AML-193 (cell line): ENCODE measurements at places on chromosomes 1 and 21.

DNA sequence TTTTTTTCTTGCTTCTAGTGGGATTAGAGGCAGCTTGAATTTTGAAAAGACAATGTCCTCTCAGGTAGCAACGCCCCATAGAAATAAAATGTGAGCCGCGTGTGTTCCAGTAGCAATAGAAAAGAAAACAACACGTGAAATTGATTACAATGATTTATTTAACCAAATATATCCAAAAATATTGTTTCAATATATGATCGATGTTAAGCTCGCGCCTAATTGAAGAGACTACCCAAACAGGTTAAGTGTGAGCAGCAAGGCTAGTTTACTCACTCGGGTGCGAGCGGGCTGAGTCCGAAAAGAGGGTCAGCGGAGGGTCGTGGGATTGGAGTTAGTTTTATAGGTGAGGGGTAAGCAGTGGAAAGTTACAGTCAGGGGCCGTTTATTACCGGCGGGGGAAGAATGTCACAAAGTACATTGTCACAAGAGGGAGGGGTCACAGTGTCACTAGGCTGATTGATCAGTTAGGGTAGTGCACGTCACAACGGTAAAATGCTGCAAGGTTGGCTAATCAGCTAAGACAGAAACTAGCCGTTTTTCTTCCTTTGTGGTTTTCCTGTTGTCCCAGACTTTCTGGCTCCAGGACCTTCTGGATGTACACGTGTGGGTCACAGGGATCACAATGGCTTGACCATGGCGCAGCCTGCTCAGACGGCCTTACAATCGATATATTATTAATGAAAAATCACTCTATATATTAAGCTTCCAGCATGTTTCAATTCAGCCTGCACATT lies 697 bp upstream of the ZNF670 start:
- peak; percentile 20 for DNase-seq

DNA sequence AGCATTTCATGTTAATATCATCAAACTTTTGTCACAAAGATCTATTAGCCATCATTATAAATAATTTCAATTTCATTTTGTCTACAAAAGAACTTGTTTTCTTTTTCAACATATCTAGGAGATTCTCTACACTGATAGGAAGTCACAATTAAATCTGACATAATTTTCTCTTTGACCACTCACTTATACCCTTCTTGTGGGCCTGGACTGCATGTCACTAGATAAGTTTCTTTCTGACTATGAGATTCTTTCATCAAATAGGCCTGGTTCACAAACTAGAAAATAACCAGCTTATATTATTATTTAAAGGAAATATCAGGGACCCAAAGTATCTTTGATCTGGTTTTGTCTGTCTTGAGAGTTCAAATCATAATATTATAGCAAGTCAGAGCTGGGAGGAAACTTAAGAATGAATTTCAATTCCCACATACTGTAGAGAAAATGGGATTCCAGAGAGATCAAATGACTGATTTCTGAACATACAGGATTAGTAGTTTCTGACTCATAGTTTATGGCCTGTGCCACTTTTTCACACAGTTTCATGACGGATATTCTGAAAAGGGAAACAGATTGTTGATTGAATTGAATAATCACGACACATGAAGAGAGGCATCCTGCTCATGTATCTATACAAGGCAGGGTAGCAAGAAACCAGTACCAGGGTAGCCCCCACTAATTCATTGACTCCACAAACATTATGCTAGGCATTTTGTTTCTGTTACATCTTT lies 355.8 kb downstream of the GPATCH2 start:
- no peak for DNase-seq

GRCh38 chr21:24411429-24411828 lies 1195.9 kb downstream of the MRPL39 start:
- DNase-seq = no peak

DNA sequence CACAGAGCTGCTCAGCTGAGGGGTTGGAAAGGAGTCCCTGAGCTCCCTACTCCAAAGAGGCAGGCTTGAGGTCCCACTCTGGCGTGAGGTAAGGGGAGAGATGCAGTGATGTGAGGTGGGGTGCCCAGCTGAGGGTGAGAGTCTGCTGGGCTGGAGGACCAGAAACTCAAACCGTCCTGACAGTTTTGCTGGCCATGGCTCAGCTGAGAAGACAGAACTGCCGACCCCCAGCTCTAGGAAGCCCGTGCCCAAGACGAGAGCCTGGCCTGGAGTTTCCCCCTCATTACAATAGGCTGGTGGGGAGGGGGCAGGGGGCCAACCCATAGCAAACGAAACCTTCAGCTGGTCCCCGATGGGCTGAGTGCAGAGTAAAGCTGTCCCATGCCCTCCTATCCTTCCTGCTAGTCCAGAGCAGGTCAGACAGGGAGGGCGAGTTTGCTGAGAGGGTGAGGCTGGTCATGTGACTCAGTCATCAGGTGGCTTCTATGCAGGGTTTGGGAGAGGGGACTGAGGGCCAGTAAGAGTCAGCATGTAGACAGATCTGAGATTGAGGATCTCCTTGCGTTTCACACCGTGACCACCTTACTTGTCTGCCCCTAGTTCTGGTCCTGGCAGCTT lies 129.3 kb downstream of the PRDM2 start:
- no peak for DNase-seq

DNA sequence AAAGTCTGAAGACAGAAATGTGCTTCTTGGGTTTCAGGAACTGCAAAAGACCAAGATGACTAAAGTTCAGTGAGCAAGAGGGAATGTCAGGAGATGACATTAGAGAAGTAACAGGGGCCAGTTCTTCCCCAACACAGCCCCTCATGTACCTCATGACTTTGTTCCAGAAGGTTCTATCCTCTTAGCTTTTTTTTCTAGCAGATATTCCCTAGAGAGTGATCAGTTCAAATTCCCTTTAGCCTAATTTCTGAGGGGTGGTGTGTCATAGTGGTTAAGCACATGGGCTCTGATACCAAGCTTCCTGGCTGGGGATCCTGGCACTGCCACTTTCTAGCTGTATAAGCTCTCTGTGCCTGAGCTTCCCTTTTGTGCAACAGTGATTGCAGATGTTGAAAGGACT lies 108.0 kb downstream of the LBR start:
- no peak for DNase-seq

DNA sequence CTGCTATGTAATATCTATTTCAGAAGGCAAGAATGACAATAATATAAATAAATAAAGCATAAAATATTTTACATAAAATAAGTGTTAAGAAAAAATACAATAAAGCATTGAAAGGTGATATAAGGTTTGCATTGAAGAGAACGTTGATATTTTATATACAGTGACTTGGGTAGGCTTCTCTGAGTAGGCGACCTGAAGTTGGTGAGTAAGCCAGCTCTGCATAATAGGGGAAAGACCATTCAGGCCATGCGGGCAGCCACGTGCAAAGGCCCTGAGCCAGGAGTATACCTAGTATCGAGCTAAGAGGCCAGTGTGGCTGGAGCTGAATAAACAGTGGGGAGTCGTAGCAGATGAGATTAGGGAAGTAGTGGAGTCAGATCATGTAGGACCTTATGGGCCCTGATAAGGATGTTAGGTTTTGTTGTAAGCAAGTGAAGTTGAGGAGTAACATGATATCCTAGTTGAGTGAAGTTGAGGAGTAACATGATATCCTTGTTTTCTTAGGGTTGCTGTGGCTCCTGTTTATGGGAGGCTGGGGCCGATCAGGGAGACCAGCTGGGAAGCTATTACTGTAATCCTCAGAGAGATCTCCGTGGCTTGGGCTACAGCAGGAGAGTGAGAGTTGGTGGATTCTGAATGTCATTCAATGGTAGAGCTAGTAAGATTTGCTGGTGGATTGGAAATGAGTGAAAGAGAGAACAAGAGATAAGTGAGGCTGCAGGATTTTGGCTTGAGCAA lies 22.0 kb downstream of the KCNK1 start:
- DNase-seq = no peak

DNA sequence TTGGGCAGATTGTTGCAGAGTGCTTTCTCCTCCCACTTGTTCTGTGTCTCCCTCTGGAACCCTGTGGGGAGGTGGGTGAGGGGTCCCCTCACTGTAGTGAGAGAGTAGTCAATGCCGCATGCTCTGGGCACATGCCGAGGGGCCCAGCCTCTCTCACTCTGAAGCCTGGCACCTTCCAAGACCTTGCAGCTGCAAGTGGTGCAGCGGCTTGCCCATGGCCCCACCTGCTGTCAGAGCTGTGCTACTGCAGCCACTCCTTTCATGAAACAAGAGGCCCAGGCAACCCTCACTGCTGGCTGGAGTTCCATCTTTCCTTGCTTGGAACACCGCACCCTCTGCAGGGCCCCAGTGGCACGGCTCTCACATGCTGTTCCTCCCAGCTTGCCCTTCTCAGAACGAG lies 58.4 kb upstream of the COL6A1 start:
- no peak for DNase-seq

GRCh38 chr1:42209526-42210251 lies 45.1 kb upstream of the GUCA2A start:
- no peak for DNase-seq

DNA sequence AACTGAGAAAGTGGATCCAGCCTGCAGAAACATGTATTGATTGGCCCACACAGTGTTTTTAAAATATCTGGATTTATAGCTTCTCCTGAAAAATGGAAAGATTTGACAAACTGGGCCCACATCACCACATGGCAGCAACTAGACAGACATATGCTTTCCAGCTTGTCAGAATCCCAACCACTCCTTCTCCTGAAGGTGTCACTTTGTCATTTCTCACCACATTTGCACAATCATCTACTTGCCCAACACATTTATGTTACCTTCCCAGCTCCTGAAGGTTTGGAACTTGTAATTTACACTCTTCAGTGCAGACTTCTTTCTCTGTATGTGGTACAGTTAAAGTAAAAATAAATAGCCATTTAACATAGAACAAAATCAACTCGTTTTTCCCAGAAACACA lies 126.1 kb upstream of the KIAA1614 start:
- DNase-seq = no peak

DNA sequence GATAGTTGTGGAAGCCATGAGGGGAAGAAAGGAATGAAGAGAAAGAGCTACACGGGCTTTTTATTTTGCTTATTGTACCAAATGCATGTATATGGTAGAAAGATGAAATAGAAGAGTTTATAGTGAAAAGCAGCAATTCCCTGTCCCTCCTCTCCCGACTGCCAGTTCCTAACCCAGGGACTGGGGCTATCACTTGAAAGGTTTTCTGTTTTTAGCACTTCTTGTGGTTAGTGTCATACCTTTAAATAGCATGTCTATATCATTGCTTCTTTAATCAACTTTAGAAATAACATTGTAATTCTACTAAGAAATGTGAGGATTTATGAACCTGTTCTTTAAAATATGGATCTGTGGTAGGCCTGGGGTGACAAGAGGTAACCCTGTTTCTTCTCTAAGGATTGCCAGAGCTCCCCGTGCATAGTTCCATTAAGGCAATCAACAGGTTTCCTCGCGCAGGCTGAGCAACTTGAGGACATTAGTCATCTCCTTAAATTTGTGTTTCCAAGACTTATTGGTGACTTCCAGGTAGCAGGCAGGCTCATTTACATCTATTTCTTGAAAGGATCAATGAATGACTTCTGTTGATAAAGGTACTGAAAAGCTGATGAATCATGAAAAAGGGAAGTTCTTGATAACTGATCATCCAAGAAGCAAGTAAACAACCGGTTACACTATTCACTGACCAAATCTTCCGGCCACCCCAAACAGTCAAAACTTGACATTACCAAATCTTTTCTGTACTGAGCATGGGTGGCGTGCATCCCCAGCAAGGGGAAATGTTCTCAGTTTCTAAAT lies 37.8 kb upstream of the S1PR1 start:
- no peak for DNase-seq

DNA sequence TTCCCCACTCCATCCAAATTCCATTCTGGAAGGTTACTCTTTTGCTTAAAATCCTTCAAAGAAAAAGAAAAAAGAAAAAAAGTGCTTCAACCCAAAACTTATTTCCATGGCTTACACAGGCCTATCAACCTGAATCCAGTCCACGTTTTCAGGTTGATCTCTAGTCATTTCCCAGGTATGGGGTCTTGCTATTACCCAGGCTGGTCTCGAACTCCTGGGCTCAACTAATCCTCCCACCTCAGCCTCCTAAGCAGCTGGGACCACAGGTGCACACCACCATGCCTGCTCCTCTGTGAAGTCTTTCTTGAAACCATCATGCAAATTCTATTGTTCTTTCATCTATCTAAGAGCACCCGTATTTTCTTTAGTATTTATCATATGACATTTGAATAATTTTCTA lies 7.6 kb downstream of the RNF19B start:
- DNase-seq = no peak

- DNase-seq = no peak
Observed at GRCh38 chr1:202765721-202766120, 42.5 kb downstream of the KDM5B start.

- no peak for DNase-seq
Observed at GRCh38 chr1:185077374-185077773, 32.0 kb downstream of the RNF2 start.

DNA sequence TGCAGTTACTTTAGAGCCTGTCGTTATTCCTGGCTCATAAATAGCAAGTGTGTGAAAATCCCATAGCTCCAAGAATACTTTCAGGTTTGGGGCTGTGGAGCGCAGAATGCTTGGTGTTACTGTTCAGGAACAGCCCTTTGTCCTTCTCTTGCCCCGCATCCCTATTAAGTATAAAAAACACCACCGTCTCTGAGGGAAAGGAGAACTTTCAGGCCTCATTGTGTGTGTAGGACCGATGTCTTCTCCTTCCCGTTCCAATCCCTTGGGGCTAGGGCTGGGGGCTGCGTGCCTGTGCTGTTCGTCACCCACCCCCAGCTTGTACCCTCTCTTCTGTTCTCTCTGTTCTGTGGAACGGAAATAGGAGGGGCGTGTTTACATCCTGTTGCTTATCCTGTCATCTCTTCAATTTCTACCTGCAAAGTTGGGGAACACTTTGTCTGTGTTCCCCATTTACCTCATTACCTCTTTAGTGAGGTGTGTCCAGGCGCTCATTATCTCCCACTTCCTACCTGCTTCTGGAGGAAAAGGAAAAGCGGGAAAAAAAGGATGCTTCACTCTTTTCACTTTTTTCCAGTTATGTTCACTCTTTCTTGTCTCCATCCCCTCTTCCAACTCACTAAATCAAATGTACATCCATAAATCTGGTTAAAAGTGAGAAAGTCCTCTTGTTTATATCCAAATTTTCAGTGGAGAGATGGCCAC lies 788 bp upstream of the TXNIP start:
- DNase-seq = no peak

- DNase-seq = peak; percentile 87
Observed at GRCh38 chr1:92485381-92486250, 1.1 kb downstream of the GFI1 start.

DNA sequence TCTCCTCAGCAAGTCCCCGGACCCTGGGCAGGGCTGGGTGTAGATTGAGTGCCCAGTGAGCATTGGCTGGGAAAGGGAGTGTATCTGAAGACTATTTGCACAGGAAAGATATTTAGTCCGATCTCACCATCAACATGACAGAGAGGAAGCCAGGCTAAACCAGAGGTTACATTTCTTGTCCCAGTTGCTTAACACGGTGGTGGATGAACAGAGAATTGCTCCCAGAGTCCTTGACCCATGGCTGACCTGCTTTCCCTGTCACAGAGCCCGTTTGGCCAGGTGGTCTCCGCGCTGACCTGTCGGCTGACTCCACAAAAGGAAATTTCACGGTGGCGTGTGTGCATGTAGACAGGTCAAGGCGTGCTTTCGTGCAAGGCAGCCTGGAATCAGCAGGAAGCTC lies 83.5 kb downstream of the BEND5 start:
- DNase-seq = no peak

GRCh38 chr1:248923352-248924338 lies 17.6 kb downstream of the PGBD2 start:
- DNase-seq = no peak

GRCh38 chr1:238898856-238899255 lies 487.5 kb upstream of the CHRM3 start:
- no peak for DNase-seq
